CD4-positive, alpha-beta memory T cell (primary cell): ENCODE measurements at places on chromosomes 5 and 9. TPM values are rescaled to one million over a fixed set of nuclear protein-coding genes. Genes with fewer than 3 reads are reported as not detected.

The LCN9 gene
- polyA plus RNA-seq, result not detected

The KCNMB1 gene
- polyA plus RNA-seq, result not detected

The ZNF608 gene
- polyA plus RNA-seq, result not detected

The TAF11L5 gene
- polyA plus RNA-seq, result not detected

- H3K27ac ChIP-seq, result no peak overlapping the region
- H3K4me3 ChIP-seq, result no peak overlapping the region
- no peaks in the 10 kb centered on the region for H3K36me3 ChIP-seq
- DNase-seq, result no peak
- H3K27me3 ChIP-seq, result no peaks in the 10 kb centered on the region
These were observed 179.0 kb downstream of the TAF11L14 start for GRCh38 chr5:17813214-17813613.

GRCh38 chr9:5443850-5444249 lies 6.1 kb upstream of the PLGRKT start:
- H3K27me3 ChIP-seq, result no peaks in the 10 kb centered on the region
- no peak overlapping the region for H3K4me3 ChIP-seq
- DNase-seq, result no peak
- H3K27ac ChIP-seq, result no peak overlapping the region

GRCh38 chr5:135140446-135141204 lies 106.6 kb upstream of the PITX1 start:
- H3K4me1 ChIP-seq, result no peaks in the 10 kb centered on the region
- no peak overlapping the region for H3K4me3 ChIP-seq
- no peak overlapping the region for H3K27ac ChIP-seq
- H3K27me3 ChIP-seq, result no peaks in the 10 kb centered on the region
- no peak for DNase-seq
- H3K36me3 ChIP-seq, result no peaks in the 10 kb centered on the region

- H3K4me1 ChIP-seq, result no peaks in the 10 kb centered on the region
- H3K27ac ChIP-seq, result no peak overlapping the region
- no peak overlapping the region for H3K4me3 ChIP-seq
- H3K36me3 ChIP-seq, result no peaks in the 10 kb centered on the region
- DNase-seq, result no peak
- H3K27me3 ChIP-seq, result no peaks in the 10 kb centered on the region
These were observed 119.2 kb downstream of the LPAR1 start for GRCh38 chr9:110919050-110919435.

- peak; percentile 88 for DNase-seq
- H3K36me3 ChIP-seq, result no peaks in the 10 kb centered on the region
- H3K4me3 ChIP-seq, result peak overlapping the region; percentile 63
- H3K27ac ChIP-seq, result peak overlapping the region; percentile 82
These were observed 5.3 kb upstream of the LCP2 start for GRCh38 chr5:170302653-170303501.

DNA sequence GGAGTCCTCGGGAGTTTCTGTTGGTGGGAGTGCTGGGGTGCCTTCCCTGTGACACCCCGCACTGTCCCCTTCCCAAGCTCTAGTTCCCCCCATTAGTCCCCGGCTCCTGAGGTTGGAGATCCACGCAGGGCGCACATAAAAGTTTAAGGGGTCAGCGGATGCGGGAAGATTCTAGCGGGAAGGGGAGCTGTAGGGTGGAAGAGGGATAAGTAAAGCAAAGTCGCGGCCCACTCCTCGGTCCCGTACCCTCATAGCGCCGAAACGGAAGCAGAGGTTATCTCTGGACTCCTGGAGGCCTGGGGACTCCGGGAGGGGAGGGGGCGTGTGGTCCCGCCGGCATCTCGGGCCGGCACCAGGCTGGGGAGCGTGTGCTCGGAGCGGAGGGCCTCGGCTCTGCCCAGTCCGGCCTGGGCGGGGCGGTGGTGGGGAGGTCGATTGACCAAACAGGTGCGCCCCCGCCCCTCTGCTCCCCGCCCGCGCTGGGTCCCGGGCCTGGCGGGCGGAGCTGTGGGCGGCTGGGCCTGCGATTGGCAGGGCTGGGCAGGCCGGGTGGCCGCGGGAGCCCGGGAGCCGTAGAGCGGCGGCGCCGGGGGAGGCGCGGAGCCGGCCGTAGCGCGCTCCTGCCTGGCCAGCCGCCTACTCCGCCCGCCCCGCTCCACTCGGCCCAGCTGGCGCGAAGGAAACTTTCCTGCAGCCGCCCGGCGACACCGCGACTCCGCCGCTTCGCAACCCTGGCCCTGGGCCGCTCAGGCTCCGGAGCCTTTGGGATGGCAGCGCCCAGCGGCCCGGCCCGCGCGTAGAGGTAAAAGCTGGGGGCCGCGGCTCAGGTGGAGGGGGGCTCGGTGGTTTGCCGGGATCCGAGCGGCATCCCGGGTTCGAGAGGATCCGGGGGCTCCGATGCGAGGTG lies 52.2 kb upstream of the DAB2IP start:
- peaks cover 8% of the 10 kb centered on the region for H3K27me3 ChIP-seq
- DNase-seq, result no peak
- H3K4me3 ChIP-seq, result no peak overlapping the region
- no peak overlapping the region for H3K27ac ChIP-seq
- no peaks in the 10 kb centered on the region for H3K36me3 ChIP-seq

DNA sequence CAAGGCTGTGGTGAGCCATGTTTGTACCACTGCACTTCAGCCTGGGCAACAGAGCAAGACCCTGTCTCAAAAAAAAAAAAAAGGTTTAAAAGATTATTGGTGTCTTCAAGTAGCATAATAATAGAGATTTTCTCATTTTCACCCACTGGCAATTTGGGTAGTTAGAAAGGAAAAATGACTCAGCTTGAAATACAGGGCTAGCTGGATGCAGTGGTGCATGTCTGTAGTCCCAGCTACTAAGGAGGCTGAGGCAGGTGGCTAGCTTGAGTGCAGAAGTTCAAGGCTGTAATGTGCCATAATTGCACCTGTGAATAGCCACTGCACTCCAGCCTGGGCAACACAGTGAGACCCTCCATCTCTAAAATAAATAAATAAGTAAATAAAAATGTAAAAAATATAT lies 111.1 kb downstream of the ARRDC3 start:
- peaks cover 8% of the 10 kb centered on the region for H3K4me1 ChIP-seq
- no peak overlapping the region for H3K4me3 ChIP-seq
- no peaks in the 10 kb centered on the region for H3K27me3 ChIP-seq
- no peak for DNase-seq
- no peak overlapping the region for H3K27ac ChIP-seq
- no peaks in the 10 kb centered on the region for H3K36me3 ChIP-seq

- DNase-seq, result no peak
- no peak overlapping the region for H3K4me3 ChIP-seq
- H3K4me1 ChIP-seq, result no peaks in the 10 kb centered on the region
- no peaks in the 10 kb centered on the region for H3K36me3 ChIP-seq
These were observed 64.2 kb downstream of the DCP2 start for GRCh38 chr5:113040672-113041260.

- no peak overlapping the region for H3K27ac ChIP-seq
- H3K36me3 ChIP-seq, result no peaks in the 10 kb centered on the region
- no peak overlapping the region for H3K4me3 ChIP-seq
- no peaks in the 10 kb centered on the region for H3K4me1 ChIP-seq
These were observed 10.1 kb upstream of the MOB3B start for GRCh38 chr9:27539479-27540441.

DNA sequence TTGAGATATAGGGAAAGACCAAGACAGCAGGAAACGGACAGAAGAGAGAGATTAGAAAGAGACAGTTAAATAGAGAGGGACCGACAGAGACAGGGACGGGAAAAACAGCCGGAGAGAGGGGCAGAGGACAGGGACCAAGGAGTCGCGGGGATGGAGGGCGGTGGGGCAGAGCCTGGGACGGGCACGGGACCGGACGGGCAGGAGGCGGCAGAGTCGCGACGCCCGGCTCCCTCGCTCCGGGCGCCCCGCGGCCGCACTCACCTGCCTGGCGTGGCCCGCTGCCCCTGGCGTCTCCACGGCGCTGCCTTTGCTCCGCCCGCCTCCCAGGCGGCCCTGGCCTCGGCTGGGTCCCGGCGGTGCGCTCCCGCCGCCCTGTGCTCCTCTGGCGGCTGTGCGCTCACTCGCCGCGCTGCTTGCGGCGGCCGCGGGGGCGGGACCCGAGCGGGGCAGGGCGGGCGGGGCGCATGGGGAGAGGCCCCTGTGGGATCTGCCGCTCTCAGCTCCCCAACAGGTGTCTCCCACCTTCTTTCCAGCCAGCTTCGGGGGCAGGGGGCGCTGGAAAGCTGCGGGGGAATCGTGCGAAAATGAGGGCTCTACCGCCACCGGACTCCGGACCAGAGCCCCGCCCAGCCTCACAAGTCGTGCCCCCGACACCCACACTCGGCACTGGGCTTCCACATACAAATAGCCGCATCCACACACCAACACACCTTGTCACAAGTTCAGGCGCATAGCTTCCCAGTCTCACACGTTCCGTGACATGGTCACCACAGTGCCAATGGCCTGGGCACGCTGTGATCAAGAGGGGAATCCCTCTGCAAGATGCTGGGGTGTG lies at the start of gene ARID3C:
ARID3C (minus strand) TSS at position 411 of the 835 bp plus-strand sequence. CDS start 1,052 bp downstream, outside the sequence.
- no peak within 1 kb of the TSS for H3K4me3 ChIP-seq
- no peaks in the 10 kb centered on the region for H3K36me3 ChIP-seq
- DNase-seq, result peak; percentile 27

DNA sequence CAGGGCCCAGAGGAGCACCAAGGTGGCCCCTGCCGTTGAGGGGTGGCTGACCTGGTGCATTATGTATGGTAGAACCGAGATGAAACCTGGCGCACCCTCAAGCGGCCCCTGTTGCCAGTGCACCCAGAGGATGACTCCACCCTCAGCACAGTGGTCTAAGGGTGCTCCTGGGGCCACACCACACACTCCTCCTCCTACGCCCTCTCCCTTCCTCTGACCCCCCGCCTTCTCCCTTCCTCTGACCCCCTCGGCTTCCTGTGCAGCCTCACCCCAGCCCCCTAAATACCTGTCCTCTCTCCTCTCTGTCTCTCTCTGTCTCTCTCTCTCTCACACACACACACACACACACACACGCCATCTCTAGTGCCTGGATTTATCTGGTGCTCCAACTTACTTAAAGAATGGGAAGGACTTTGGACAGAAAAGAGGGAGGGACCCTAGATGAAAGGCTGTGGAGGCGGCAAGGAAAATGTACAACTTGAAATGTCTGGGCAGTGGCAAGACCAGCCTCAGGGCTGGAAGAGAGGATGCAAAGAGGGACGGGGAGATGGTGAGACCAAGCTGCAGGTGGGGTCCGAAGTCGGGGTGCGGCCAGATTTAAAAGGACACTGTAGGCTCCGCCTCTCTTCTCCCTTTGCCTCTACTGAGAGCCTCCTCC lies 18.2 kb upstream of the SLC30A5 start:
- H3K27ac ChIP-seq, result no peak overlapping the region
- no peaks in the 10 kb centered on the region for H3K27me3 ChIP-seq
- no peaks in the 10 kb centered on the region for H3K36me3 ChIP-seq
- H3K4me3 ChIP-seq, result no peak overlapping the region
- no peak for DNase-seq
- no peaks in the 10 kb centered on the region for H3K4me1 ChIP-seq

GRCh38 chr9:69324549-69325401 lies at the start of gene ENTREP1:
TSS of gene ENTREP1 (plus strand) at chr9:69325215. CDS start at chr9:69325310, 95 bp downstream.
- no peak within 1 kb of the TSS for H3K4me3 ChIP-seq
- DNase-seq, result no peak

- no peak overlapping the region for H3K4me3 ChIP-seq
- no peaks in the 10 kb centered on the region for H3K4me1 ChIP-seq
- H3K36me3 ChIP-seq, result no peaks in the 10 kb centered on the region
- no peak overlapping the region for H3K27ac ChIP-seq
- no peaks in the 10 kb centered on the region for H3K27me3 ChIP-seq
- DNase-seq, result peak; percentile 54
These were observed 112.2 kb downstream of the RPS23 start for GRCh38 chr5:82165740-82166530.

DNA sequence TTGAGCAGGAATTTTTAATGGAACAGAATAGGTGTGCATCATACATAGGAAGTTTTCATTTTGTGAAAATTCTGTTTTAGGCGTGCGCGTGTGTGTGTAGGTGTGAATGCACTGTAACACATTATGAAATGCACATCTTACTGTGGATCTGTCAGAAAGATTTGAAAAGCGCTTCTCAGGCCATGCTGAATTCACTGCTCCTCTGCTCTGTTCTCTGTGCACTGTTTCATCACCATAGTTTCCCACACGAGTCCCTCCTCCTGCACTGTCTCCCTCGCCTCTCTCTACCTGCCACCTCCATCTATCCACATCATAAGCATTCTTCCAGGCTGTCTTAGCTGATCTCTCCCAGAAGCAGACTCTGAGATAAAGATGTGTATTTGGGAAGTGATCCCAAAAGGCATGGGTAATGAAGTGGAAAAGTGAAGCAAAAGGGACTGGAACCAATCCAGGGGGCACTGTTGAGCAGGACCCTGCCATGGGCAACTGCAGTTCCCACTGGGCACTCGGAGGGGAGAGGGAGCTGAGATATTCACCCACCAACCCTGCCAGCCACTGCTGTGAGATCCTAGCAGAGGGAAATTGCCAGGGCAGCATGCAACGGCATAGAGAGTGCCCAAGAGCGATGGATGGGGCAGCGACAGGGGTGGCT lies 65.9 kb downstream of the GABBR2 start:
- H3K4me3 ChIP-seq, result no peak overlapping the region
- no peak for DNase-seq
- H3K27me3 ChIP-seq, result peaks cover 7% of the 10 kb centered on the region
- H3K4me1 ChIP-seq, result no peaks in the 10 kb centered on the region
- H3K27ac ChIP-seq, result no peak overlapping the region
- H3K36me3 ChIP-seq, result no peaks in the 10 kb centered on the region
